Memory B cell (primary cell): ENCODE measurements at places on chromosomes 13 and 19.

DNA sequence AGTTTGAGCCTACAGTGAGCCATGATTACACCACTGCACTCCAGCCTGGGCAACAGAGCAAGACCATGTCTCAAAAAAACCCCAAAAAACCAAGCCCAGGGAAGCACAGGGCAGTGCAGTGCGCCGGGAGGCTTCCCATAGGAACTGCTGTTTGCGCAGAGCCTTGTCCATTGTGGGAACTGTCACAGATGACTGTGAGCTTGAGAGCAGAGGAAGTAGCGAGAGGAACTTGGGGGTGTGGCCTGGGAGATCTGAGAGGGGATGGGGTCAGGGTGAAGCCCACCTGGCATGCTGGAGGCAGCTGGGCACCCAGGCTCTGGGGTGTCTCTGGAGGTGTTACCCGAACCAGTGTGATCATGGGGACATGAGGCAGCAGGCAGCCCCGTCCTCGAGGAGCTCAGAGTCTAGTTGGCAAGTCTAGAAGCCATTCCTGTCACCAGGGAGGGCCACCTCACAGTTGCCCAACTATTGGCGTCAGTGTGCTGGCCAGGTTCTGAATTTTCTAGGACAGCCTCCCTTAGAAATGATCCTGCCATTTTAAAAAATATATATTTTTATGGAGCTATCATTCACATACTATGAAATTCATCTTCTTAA, 10.4 kb downstream of the KDM4B start:
- peaks cover 36% of the 10 kb centered on the region for H3K4me1 ChIP-seq
- no peak for DNase-seq
- no peak overlapping the region for H3K27ac ChIP-seq
- no peak overlapping the region for H3K4me3 ChIP-seq
- H3K27me3 ChIP-seq, result no peaks in the 10 kb centered on the region

DNA sequence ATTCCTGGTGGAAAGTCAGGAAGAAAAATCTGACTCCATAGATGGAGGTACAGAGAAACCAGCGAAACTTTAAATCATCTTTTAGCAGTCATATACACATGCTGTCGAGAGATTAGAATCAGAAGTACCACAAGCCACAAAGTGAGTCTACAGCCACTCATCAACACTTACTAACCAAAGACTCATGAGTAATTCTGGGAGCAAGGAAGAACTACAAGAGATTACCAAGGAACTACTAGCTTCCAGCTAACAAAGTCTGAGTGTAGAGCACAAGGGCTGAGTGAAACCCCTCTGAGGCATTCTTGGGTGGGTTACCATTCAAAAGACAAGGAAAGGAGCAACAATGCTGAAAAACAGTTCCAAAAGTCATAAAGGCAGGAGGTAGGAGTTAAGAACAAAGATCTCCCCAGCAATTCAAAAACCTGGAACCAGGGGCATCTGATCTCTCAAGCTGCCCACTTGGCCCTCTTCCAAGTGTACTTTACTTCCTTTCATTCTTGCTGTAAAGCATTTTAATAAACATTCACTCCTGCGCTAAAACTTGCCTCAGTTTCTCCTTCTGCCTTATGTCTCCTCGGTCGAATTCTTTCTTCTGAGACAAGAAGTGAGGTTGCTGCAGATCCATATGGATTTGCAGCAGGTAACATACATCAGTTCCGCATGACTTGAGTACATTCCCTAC, 13.0 kb downstream of the RBM26 start:
- DNase-seq, result no peak
- no peaks in the 10 kb centered on the region for H3K27me3 ChIP-seq
- peak overlapping the region; percentile 41 for H3K4me3 ChIP-seq
- peaks cover 42% of the 10 kb centered on the region for H3K4me1 ChIP-seq
- H3K27ac ChIP-seq, result peak overlapping the region; percentile 96
- peaks cover 15% of the 10 kb centered on the region for H3K36me3 ChIP-seq

- no peak overlapping the region for H3K4me3 ChIP-seq
- no peak for DNase-seq
- no peaks in the 10 kb centered on the region for H3K36me3 ChIP-seq
- H3K27ac ChIP-seq, result no peak overlapping the region
Measured at GRCh38 chr13:78875792-78876580, 217.0 kb upstream of the OBI1 start.

DNA sequence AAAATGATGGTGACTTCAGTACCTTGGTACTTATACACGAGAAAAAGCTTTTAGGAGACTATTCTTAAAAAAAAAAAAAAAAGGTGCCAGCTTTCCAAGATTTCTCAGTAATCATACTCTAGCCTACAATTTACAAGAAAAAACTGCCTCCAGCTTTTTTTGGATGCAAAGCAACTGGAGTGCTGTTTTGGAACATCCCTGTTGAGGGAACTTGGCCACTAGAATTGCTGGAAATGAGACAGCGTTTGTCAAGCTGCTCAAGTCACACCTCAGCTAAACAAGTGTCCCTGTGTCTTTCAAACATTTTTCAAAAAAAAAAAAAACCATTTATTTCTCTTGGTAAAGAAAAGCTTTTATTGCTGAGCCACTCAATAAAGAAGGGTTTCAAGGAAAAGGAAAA, 413.1 kb upstream of the ARGLU1 start:
- no peaks in the 10 kb centered on the region for H3K4me1 ChIP-seq
- no peak overlapping the region for H3K27ac ChIP-seq
- H3K36me3 ChIP-seq, result no peaks in the 10 kb centered on the region
- no peaks in the 10 kb centered on the region for H3K27me3 ChIP-seq

GRCh38 chr13:24670961-24671381, 9.2 kb upstream of the ATP12A start:
- peaks cover 7% of the 10 kb centered on the region for H3K27me3 ChIP-seq
- H3K4me3 ChIP-seq, result no peak overlapping the region
- no peaks in the 10 kb centered on the region for H3K36me3 ChIP-seq
- no peak overlapping the region for H3K27ac ChIP-seq
- peaks cover 6% of the 10 kb centered on the region for H3K4me1 ChIP-seq
- DNase-seq, result no peak

- H3K4me3 ChIP-seq, result no peak overlapping the region
- H3K36me3 ChIP-seq, result no peaks in the 10 kb centered on the region
- no peak for DNase-seq
- H3K27me3 ChIP-seq, result no peaks in the 10 kb centered on the region
- no peaks in the 10 kb centered on the region for H3K4me1 ChIP-seq
- H3K27ac ChIP-seq, result no peak overlapping the region
Measured at GRCh38 chr13:103222683-103223082, 156.5 kb upstream of the SLC10A2 start.

DNA sequence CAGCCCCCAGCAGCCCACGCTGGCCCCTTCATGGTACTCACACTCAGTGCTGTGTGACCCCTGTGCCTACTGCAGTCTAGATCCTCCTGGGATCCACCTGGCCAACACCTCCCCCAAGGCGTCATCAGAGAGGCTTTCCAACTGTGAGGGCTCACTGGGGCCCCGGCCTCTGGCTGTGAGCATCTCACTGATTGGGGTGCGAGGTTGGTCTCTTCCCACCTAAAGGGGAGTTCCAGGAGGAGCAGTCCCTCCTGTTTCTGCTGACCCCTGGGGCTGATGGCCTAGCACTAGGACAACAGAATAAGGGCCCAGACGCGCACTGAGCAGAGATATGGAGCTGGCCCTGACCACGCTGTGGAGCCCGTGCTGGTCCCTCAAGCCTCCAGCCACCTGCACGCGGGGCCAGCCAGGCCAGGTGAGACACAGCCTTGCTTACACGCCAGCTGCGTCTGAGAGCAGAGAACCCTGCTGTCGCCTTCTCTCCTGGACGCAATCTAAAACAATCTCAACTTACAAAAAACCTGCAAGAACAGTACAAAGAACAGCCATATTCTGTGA, 32.2 kb downstream of the ELL start:
- H3K4me3 ChIP-seq, result no peak overlapping the region
- DNase-seq, result no peak
- H3K4me1 ChIP-seq, result peaks cover 32% of the 10 kb centered on the region
- H3K27ac ChIP-seq, result no peak overlapping the region
- H3K27me3 ChIP-seq, result no peaks in the 10 kb centered on the region
- no peaks in the 10 kb centered on the region for H3K36me3 ChIP-seq

DNA sequence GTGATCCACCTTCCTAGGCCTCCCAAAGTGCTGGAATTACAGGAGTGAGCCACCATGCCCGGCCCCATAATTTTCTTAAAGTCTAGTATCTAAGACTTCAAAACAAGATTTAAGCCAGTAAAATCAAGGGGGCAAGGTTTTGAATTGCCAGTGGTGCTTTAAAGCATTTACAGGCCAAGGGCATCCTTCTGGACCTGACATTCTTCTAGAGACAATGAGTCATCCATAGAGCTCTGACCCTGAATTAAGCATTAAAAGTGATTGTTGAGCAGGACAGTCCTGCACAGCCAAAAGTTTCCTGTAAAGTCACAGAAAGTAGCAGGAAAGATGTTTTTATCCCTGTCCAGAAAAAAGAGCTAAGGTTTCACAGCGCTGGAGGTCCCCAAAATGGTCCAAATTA, 50.9 kb upstream of the ATP12A start:
- H3K4me1 ChIP-seq, result peaks cover 17% of the 10 kb centered on the region
- no peak for DNase-seq
- no peak overlapping the region for H3K4me3 ChIP-seq

DNA sequence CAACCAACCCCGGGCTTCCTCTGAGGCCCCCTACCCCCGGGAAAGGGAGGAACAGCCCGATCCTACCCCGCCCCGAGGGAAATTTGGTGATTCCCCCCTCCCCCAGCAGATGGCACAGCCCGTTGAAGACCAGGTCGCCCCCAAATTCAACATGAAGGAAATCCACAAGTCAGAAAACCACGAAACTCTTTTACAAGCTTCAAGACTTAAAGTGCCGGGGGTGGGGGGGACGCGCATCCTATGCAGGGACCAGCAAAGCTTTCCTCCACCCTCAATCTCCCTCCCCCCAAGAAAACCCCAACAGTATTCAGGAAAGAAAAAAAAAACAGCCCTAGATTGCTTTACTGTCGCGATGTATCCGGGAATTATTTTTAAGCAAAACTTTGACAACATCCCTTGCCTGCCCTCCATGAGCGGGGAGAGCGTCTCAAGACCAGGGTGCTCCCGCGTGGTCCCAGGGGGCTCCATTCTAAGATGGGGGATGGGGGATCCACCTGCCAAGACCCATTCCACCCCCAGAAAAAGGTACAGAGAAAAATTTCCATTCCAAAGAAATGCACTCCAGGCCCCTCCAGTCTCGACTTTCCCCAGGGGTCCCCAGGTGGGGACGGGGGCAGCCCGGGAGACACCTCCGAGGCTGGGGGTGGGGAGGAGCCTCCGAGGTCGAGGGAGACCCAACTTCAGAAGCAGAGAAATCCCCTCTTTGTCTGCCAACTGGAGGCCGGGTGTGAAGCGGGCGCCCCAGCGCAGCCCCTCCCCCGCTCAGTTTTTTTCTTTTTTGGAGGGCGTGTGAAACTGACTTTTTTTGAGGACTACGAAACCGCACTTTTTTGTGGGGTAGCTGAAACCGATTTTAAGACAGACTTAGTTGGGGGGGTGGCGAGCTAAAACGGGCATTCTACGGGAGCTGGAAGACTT, 1.5 kb downstream of the TCF3 start:
- H3K4me3 ChIP-seq, result peak overlapping the region; percentile 93
- peak; percentile 65 for DNase-seq
- no peaks in the 10 kb centered on the region for H3K27me3 ChIP-seq
- H3K36me3 ChIP-seq, result peaks cover 4% of the 10 kb centered on the region
- H3K4me1 ChIP-seq, result peaks cover 33% of the 10 kb centered on the region
- peak overlapping the region; percentile 90 for H3K27ac ChIP-seq

- no peaks in the 10 kb centered on the region for H3K27me3 ChIP-seq
- no peak for DNase-seq
- H3K4me1 ChIP-seq, result peaks cover 36% of the 10 kb centered on the region
- no peak overlapping the region for H3K4me3 ChIP-seq
- no peak overlapping the region for H3K27ac ChIP-seq
Measured at GRCh38 chr19:6808494-6808893, 36.0 kb downstream of the VAV1 start.

DNA sequence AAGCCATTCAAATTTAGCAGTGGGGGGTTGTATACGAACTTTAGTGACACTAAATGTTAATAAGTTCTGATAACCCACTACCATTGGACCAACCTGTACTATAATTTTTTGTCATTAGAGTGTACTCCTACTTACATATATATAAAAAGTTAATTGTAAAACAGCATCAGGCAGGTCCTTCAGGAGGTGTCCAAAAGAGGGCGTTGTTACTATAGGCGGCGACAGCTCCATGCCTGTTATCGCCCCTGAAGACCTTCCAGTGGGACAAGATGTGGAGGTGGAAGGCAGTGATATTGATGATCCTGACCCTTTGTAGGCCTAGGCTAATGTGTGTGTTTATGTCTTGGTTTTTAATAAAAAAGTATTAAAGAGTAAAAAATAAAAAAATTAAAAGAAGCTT, 27.5 kb downstream of the SPRYD7 start:
- H3K27ac ChIP-seq, result no peak overlapping the region
- peaks cover 7% of the 10 kb centered on the region for H3K36me3 ChIP-seq
- no peaks in the 10 kb centered on the region for H3K27me3 ChIP-seq
- H3K4me1 ChIP-seq, result no peaks in the 10 kb centered on the region
- DNase-seq, result no peak

DNA sequence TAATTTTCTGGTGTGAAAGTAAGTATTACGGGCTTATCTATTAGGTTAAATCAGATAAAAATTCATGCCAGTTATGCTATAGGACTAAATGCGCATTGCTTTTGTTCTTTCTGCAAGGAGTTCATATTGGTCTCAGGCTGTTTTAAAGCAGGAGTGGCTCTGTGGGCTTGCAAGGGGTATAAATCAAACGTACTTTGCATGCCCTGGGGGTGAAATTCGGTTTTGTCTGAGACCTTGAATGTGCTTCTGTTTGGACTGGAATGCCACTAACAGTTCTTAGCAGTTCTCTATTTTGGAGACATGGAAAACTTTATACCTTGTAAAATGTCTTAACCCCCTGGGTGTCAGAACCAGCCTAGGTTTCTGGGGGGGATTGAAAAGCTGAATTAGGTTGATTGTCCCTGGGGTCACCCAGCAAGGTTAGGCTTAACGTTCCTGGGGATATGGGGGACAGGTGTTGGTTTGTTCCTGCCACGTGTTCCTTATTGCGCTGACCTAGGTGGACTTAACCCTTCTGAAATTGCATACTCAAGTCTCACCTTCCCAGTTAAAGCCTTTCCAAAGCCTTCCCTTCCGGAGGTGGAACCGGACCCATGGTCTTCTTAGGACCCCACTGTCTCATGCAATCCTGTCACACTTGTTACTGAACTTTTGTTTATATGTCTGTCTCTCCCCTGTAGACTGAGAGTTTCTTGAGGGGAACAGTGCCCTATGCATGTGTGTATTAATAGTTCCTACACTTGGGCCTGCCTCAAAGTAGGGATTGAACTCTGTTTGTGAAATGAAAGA, 182.2 kb downstream of the LMO7 start:
- no peak overlapping the region for H3K4me3 ChIP-seq
- no peak overlapping the region for H3K27ac ChIP-seq
- no peak for DNase-seq
- peaks cover 11% of the 10 kb centered on the region for H3K36me3 ChIP-seq
- H3K27me3 ChIP-seq, result no peaks in the 10 kb centered on the region
- H3K4me1 ChIP-seq, result no peaks in the 10 kb centered on the region

- peaks cover 3% of the 10 kb centered on the region for H3K27me3 ChIP-seq
- H3K27ac ChIP-seq, result peak overlapping the region; percentile 96
- peak overlapping the region; percentile 40 for H3K4me3 ChIP-seq
- DNase-seq, result peak; percentile 48
- peaks cover 34% of the 10 kb centered on the region for H3K4me1 ChIP-seq
- peaks cover 7% of the 10 kb centered on the region for H3K36me3 ChIP-seq
Measured at GRCh38 chr19:45472563-45473366, 5.0 kb downstream of the FOSB start.
